Adipose tissue (tissue), 3 donors: ENCODE measurements at places on chromosomes 16 and 17. TPM values are rescaled to one million over a fixed set of nuclear protein-coding genes. Genes with fewer than 3 reads are reported as not detected.

The PFN1 gene
- polyA plus RNA-seq: 475 TPM

The LLGL2 gene
- polyA plus RNA-seq: 11.8 TPM

The CTNS gene
- polyA plus RNA-seq: 9.4 TPM

The CRYBA1 gene
- polyA plus RNA-seq: not detected

The ZNF423 gene
- 8.7 TPM for polyA plus RNA-seq

The TIMP2 gene
- 127 TPM for polyA plus RNA-seq
